CD4-positive, alpha-beta memory T cell (primary cell): ENCODE measurements at places on chromosomes 6 and 20.
A peak's percentile ranks its signal among the peaks of the same experiment; 100 is the strongest.

DNA sequence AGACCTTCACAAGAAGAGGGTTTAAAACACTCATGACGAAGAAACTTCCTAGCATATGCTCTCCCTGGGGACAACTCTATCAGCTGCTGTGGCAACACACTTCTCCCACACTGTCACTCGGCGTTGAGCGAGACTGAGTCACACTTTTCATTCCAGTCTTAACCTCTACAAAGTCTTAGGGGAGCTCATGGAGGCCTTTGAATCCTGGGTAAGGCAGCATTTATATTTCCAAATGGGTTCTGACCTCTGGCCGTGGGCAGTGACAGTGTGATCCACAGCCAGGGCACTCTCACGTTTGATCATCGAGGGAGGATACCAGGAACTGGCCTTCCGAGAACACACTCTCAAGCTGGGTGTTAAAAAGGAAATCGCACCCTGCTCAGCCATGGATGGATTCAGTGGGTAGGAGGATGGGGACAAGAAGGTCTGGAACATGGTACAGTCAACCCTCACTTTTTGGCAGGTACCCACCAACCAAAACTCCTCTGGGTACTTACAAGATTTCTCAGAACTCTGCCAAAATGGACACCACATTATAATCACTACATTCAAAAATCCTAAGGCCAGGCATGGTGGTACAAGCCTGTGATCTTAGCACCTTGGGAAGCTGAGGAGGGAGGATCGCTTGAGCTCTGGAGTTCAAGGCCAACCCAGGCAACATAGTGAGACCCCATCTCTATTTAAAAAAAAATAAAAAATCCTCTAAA, 19.6 kb downstream of the RRBP1 start:
- H3K27ac ChIP-seq: no peak overlapping the region
- peaks cover 28% of the 10 kb centered on the region for H3K4me1 ChIP-seq
- H3K4me3 ChIP-seq: no peak overlapping the region
- H3K36me3 ChIP-seq: no peaks in the 10 kb centered on the region

GRCh38 chr6:14440940-14441781, 323.6 kb downstream of the CD83 start:
- DNase-seq: no peak
- H3K36me3 ChIP-seq: no peaks in the 10 kb centered on the region
- no peaks in the 10 kb centered on the region for H3K27me3 ChIP-seq
- H3K27ac ChIP-seq: no peak overlapping the region
- H3K4me3 ChIP-seq: no peak overlapping the region

DNA sequence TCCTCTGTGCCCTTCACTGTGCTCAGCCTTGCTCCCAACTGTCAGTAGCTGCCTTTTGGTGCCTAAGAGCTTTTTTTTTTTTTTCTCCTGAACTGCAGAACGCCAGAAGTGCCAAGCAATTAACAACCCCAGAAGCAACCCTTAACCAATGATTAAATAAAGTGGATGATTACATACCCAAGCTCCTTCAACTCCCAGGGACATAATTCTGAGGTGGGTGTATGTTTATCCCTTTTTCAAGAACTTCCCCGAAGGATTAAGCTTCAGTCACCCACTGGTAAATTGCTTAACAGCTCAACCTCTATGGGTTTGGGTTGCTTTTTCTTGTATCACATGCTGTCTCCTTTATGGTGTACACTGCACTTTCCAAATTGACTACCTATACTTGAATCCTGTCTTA, 41.1 kb downstream of the KLHL31 start:
- no peak overlapping the region for H3K27ac ChIP-seq
- H3K36me3 ChIP-seq: no peaks in the 10 kb centered on the region
- DNase-seq: no peak
- no peak overlapping the region for H3K4me3 ChIP-seq
- H3K4me1 ChIP-seq: no peaks in the 10 kb centered on the region

DNA sequence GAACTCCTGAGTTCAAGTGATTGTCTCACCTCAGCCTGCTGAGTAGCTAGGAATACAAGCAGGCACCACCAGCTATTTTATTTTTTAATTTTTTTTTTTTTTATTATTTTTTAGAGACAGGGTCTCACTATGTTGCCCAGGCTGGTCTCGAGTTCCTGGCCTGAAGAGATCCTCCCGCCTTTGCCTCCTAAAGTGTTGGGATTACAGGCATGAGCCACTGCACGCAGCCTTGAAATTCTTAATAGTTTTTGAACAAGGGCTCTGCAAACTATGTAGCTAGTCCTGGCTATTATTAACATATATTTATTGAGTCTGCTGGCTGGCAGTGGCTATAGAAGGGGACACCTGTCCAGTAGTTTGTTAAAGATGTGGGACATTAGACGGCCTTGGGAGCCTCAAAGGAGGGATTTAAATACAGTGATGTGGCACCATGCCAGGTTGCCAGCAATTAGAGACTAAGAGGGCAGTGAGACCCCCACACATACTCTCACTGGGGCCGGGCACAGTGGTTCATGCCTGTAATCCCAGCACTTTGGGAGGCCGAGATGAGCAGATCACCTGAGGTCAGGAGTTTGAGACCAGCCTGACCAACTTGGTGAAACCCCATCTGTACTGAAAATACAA, 21.1 kb upstream of the TAF8 start:
- no peak overlapping the region for H3K4me3 ChIP-seq
- peak overlapping the region; percentile 62 for H3K27ac ChIP-seq
- peaks cover 23% of the 10 kb centered on the region for H3K36me3 ChIP-seq
- H3K4me1 ChIP-seq: peaks cover 91% of the 10 kb centered on the region
- DNase-seq: no peak
- H3K27me3 ChIP-seq: no peaks in the 10 kb centered on the region
